Activated naive CD8-positive, alpha-beta T cell treated with anti-CD3 and anti-CD28 coated beads for 36 hours (primary cell): ENCODE measurements at places on chromosomes 11 and 22.

- no peak overlapping the region for H3K27ac ChIP-seq
- H3K27me3 ChIP-seq, result peaks cover 8% of the 10 kb centered on the region
- peaks cover 8% of the 10 kb centered on the region for H3K4me1 ChIP-seq
- DNase-seq, result no peak
Measured at GRCh38 chr11:88535266-88535665, 197.7 kb upstream of the CTSC start.

DNA sequence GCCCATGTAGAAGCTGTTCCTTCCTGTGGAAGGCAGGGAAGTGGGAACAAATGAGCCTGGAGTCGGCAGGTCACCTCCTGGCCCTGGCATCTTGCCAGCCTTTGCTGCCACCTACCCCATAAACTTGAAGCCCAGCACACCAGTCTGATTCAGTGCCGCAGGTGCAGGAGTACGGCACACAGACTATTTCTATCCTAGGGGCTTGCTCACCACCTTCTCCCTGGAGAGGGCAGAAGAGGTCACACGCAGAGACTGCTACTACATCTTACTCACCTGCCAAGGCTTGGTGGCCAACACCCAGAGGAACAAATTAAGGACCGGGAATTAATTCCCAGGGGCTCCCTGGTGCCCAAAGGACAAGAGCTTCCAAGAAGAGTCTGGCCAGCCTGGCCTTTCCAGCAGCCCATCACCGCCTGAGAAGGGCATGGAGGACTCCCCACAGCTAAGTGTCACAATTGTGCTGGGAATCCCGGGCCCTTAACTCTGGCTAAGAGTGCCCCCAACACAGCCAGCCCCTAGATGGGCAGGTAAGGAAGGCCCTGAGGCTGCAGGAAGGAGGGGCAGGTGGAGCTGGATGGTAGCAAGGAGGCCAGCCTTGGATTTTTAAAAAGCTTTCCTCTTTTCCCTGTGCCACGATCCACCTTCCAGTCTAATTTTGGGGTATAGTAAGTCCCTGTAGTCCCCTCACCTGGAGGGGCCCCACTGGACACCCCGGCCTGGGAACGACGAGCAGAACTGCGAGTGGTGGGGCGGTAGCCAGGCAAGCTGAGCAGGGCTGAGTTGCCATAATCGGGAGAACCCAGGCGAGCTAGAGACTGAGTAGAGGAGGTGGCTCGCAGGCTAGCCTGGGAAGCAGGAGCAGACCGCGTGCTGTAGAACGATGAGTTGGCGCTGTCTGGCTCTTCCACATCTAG lies 6.9 kb downstream of the IL18BP start:
- H3K4me1 ChIP-seq, result no peaks in the 10 kb centered on the region
- peaks cover 16% of the 10 kb centered on the region for H3K36me3 ChIP-seq
- H3K4me3 ChIP-seq, result no peak overlapping the region
- no peak overlapping the region for H3K27ac ChIP-seq
- H3K27me3 ChIP-seq, result no peaks in the 10 kb centered on the region
- no peak for DNase-seq

- H3K27ac ChIP-seq, result no peak overlapping the region
- no peaks in the 10 kb centered on the region for H3K27me3 ChIP-seq
- H3K4me3 ChIP-seq, result no peak overlapping the region
- H3K36me3 ChIP-seq, result no peaks in the 10 kb centered on the region
- peaks cover 50% of the 10 kb centered on the region for H3K4me1 ChIP-seq
Measured at GRCh38 chr11:46114378-46114777, 6.9 kb downstream of the PHF21A start.

GRCh38 chr11:69384251-69385143 lies 90.5 kb downstream of the MYEOV start:
- H3K36me3 ChIP-seq, result peaks cover 4% of the 10 kb centered on the region
- H3K27ac ChIP-seq, result no peak overlapping the region
- no peaks in the 10 kb centered on the region for H3K4me1 ChIP-seq
- no peaks in the 10 kb centered on the region for H3K27me3 ChIP-seq
- H3K4me3 ChIP-seq, result no peak overlapping the region
